DMS79 treated with DMSO at 0.1 percent for 48 hours (cell line): ENCODE measurements at places on chromosomes 2 and 18.
A peak's percentile ranks its signal among the peaks of the same experiment; 100 is the strongest.

DNA sequence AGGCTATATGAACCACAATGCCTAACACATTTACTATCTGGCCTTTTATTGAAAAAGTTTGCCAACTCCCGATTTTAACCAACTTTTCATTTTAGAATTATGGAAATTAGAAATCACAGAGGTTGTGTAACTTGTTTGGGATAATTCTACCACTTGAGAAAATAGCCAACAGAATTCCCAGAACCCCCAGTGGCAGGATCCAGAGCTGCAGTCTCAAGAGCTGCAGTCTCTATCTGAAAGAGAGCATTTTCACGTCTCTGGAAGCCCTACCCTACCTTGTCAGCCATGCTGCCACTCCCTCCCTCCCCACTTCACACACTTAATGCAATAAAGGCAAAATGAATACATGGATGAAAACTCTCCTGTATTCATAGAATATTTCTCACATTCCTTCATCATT lies 23.4 kb upstream of the TSPYL6 start:
- DNase-seq = no peak

- DNase-seq = no peak
Measured at GRCh38 chr2:165839610-165840009, 45.6 kb upstream of the GALNT3 start.

DNA sequence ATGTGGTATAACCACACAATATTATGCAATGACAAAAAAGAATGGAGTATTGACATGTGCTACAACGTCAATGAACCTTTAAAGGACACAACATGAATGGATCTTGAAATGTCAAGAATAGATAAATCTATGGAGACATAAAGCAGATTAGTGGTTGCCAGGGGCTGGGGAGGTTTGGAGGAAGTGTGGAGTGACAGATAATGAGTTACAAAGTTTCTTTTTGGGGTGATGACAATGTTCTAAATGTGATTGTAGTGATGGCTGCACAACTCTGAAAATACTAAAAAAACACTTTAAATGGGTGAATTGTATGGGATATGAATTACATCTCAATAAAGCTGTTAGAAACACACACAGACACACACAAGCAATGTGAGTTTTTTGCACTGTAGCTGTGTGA lies 37.4 kb upstream of the C1D start:
- no peak for DNase-seq

GRCh38 chr2:84906108-84906899 lies 848 bp downstream of the TMSB10 start:
- DNase-seq = no peak

DNA sequence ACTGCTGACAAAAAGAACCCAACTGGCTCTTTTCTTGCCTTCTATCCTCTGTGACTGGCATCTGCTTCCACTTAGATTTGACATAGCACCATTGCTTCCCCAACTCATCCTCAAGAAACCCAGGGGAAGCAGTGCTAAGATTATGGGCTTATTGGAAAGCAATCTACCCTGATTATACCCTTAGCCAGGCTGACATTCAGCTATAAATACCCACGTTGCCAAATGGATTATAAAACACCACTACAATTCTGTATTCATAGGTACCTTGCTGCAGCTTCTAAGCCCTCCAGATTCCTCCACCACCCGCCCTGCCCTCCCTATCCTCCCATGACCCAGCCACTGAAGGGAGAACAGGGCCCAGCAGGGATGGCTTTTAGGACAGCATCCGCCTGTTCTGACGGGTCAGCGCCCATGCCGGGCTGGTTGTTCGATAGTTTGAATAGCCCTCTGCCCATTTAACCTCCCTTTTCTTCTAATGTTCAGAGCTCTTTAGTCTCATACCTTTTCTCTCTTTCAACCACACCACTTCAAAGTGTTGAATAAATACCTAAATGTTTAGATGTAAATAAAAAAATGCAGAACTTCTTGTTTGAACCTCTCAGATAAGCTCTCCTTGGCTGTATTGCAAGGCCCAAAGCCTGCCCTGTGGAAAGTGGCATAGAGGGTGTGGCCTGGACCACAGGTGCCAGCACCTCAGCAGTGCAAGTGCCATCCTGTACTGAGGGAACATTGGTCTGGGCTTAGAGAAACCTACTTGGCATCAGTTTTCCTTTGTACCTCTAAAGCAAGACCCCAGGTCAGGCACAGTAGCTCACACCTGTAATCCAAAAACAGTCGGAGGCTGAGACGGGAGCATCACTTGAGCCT lies 86.6 kb upstream of the RGPD5 start:
- DNase-seq = no peak

DNA sequence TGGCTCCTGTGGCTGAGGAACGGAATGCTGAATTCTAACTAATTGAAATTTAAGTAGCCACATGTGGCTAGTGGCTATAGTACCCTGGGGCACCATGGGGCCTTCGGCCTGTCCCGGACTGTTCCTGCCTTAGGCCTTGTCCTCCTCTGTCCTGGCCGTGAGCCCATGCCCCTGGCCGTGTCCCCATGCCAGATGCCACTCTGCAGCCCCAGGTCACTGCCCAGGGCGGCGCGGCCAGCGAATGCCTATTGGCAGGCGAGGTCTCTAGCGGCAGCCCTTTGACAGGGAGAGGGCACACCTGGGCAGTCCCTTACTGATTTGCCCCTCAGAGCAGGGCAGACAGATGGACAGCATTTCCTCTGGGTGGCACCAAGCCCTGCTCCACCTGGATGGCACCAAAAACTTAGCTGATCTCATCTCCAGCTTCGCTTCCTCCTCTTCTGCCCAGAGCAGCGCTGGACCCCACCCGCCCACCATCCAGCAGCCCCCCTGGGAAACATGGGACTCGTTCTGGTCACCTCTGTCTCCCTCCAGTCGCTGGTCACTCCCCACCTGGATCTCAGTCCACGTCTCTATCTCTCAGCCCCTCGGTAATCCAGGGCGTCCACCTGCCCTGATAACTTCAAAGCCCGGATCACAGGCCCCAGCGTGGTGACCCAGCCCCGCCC lies 1.1 kb upstream of the DGKD start:
- DNase-seq = no peak

DNA sequence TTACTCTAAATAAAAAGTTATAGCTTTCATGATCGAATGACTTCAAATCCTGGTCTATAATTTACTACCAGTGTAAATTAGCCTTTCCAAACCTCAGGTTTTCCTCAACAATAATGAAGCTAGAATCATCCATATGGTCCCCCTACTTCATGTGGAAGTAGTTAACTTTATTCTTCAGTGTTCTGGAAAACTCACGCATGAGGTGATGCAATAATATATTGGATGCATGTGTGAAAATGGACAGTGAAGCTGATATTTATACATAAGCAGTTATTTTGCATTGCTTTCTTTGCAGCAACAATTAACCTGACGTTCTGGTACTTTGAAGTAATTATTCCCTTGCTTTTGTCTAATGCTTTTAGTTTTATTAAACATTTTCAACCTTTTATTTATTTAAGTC lies 18.6 kb upstream of the UNC80 start:
- no peak for DNase-seq

GRCh38 chr2:95525294-95526035 lies 40.9 kb upstream of the TRIM43B start:
- peak; percentile 54 for DNase-seq

DNA sequence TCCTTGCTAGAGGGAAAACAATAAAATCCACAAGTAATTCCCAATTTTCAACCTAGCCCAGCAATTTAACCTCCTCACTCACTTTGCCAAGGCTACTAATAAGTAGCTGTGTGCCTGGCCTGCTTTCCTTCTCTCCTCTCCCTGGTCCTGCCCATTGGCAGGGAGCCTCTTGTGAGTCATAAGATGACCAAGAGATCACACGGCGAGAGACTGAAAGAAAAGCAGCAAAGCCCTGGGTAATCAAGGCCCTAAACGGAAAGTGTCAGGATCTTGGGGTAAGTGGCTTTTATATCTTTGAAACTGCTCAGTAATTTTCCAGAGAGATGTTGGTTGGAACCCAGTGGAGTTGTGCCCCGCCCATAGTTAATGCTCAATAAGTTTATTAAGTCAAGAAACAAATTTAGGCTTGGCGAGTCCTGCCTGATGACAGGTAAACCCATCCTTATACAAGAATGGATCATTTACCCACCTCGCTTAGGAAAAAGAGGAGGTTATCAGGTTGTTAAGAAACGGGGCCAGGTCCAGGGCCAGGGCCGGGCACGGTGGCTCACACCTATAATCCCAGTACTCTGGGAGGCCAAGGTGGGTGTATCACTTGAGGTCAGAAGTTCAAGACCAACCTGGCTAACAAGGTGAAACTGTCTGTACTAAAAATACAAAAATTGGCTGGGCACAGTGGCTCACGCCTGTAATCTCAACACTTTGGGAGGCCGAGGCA lies 10.0 kb upstream of the ADAM17 start:
- DNase-seq = no peak

GRCh38 chr2:109676346-109676902 lies 62.3 kb downstream of the SOWAHC start:
- peak; percentile 52 for DNase-seq

- DNase-seq = peak; percentile 82
Measured at GRCh38 chr2:40095000-40095399, 315.9 kb upstream of the THUMPD2 start.
